ENCODE measurements at places on chromosomes 7 and 10.

DNA sequence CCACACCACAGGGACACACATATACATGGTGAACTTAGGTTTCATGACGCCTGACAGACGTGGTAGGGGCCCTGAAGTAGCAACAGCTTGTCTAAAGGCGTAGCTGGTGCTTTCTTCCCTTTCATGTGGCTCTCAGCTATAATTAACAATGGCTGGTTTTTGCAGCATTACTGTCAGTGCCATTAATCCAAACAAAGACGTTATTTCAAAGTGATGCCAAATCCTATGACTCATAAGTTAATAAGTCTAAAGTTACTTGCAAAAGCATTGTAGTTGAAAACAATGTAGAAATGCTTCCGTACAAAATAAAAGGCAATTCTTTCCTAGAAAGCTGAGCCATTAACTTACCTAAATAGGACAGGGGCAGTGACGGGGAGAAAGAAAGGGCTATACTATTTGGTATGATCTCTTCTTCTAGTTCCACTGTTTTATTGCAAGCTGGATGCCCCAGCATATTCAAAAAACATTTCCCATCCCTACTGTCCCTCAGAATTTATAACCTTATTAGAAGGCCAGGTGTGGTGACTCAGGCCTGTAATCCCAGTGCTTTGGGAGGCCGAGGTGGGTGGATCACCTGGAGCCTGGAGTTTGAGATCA is 105.4 kb downstream of the ODAD2 start:
- no peak for DNase-seq

GRCh38 chr7:74355091-74355490 is 65.9 kb downstream of the CLIP2 start:
- DNase-seq: no peak

DNA sequence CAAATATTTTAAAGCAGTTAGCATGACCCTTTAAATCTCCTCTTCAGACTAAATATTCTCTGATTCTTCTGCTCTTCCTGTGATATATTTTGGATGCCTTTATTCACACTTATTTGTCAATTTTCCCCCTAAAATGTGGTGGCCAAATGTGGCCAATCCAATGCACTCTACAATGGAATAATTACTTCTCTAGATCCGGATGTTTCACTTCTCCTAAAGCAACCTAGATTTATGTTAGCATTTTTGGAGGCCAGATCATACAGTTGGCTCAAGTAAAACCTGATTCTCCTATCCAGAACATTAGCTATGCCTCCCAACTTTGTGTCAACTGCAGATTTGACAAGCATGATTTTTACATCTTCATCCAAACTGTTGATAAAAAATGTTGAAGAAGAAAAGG is 153.7 kb downstream of the CREB5 start:
- DNase-seq: no peak

- no peak for DNase-seq
These were observed 114.5 kb upstream of the PRKCQ start for GRCh38 chr10:6694447-6695140.

- no peak for DNase-seq
These were observed 3.0 kb upstream of the CXCL12 start for GRCh38 chr10:44387853-44388251.
